T-helper 22 cell (primary cell): ENCODE measurements at places on chromosomes 5 and 9.

DNA sequence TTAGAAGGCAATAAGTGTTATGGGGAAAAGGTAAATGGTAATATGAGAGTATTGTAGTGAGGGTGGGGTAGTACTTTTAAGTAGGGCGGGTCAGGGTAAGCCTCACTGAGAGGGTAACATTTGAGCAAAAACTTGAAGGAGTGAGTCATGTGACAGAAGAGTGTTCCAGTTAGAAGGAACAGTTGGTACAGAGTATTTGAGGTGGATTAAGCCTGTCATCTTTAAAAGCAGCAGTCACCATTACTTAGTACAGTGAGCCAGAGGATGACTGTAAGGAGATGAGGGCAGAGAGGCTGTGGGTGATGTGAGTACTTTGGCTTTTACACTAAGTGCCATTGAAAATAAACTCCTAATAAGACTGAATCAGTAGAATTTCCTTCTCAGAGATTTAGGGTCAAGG is 54.8 kb downstream of the UBAP1 start:
- no peak for DNase-seq

- no peak for DNase-seq
Observed at GRCh38 chr9:14320271-14321181, 6.6 kb upstream of the NFIB start.

DNA sequence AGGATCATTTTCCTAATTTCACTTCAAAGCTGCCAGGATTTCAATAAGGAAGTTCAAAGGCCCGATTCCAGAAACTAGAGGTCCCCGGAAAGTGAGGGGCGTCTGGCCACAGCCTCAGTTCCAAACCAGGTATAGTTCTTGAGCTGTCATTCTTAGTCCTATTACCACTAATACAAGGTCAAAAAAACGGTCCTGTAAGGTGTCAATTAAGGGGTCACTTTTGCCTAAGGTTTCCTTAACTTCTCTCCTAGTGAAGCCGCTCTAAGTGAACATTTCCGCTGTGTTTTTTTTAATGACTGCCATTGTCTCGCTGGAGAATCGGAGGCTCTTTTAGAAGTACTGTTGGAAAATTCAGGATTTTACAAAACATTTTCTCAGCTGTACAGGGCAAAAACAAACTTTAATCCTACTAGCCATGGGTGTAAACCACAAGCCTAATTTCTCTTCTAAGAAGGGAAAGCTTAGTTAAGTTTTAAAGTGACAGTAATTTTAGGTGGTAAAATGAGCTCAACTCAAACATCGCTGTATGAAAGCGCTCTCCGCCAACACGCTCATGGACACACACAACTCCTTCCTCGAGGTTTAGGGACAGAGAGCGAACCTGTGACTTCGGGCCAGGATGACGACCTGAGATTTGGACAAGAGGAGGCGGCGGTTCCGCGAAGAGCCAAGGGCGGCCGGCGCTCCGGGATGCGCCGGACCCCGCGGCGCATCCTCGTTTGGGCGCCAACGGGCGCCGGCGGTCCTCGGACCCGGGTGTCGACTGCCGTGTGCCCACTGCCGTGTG is 76.7 kb upstream of the IFNE start:
- no peak for DNase-seq

- no peak for DNase-seq
Observed at GRCh38 chr5:56264417-56265025, 31.4 kb upstream of the ANKRD55 start.

DNA sequence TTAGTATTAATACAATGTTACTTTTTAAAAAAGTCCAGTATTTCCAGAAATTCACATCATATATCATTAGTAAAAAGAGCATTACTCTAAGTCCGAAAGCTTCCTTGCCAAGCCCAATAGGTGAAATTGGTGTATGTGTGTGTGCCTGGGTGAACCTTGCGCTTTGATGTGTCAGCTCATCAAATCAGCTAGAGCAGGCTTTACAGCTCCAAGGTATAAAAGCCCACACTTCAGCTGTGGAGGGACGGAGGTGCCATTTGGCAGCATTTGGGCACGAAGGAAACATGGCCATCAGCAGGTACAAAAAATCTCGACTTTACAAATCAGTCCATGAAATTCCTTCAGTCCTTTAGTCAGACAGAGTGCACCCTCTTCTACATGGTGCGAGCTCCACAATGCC is 76.5 kb upstream of the IL7R start:
- DNase-seq: peak; percentile 20

DNA sequence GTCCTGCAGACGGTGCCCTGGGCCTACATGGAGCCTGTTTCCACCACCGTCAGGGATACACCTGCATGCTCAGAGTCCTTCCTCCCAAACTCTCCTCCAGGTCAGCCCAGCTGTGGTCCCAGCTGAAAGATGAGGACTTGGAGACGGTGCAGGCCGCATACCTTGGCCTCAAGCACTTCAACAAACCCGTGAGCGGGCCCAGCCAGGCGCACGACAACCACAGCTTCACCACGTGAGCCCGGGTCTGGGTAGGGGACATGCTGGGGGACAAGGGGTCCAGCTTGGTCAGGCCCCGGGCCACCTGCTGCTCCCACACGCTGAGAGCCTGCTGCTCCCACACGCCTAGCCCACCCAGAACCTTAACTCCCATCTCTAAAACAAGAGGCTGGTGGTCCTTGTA is 16.6 kb upstream of the CARD19 start:
- DNase-seq: no peak

GRCh38 chr9:126671381-126671831 is 57.7 kb downstream of the LMX1B start:
- no peak for DNase-seq

GRCh38 chr5:174082286-174082685 is 36.8 kb downstream of the NSG2 start:
- DNase-seq: no peak

DNA sequence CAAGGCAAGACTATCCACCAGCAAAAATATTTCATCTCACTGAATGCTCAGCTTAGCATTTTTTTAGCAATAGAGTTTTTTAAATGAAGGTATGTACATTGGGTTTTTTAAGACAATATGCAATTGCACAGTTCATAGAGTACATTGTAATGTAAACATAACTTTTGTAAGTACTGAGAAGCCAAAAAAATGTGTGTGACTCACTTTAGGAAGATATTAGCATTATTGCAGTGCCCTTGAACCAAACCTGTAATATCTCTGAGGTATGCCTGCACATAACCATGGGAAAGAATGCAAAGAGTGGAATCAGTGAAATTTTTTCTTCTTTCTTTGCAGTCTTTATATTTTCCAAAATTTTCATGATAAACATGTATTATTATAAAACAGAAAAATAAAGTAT is 1533.3 kb upstream of the WWC1 start:
- DNase-seq: no peak

GRCh38 chr5:135883441-135883840 is 12.2 kb downstream of the IL9 start:
- no peak for DNase-seq

DNA sequence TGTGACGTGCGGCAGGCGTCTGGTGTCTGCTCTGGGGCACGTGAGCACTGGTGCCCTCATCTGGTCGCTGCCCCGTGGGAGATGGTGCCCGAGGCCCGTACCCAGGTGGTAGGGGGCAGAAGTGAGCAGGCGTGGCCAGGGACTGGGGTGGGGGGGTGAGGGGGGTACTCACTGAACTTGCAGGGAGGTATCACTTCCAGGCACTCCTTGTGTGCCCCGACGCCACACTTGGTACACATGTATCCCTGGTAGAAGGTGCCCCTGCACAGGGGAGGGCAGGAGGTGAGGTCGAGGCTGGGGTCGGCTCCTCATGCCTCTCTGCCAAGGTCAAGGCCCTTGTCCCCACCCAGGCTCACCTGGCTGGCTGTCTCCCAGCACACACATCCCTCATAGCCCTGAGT is 45.2 kb upstream of the SARDH start:
- no peak for DNase-seq

DNA sequence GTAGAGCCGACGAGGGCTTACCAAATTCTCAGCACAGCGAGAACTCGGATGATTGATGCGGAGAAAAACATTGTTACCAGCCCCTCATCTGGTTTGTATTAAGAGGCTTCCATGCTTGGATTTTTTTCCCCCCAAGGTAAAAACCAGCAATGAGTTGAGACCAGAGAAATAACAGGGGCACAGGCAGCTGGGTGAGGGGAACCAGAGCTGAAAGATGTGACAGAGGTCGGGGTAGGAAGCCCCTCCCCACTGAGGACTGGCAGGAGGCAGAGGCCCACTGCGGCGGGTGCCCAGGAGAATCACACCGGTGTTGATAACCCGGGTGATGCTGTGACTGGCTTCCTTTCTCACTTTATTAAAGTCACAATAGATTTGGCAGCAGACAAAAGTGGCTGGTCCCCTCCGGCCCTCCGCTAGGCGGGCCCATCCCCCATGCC is 116.5 kb upstream of the PHYKPL start:
- no peak for DNase-seq

GRCh38 chr5:105506692-105507277 is 1944.2 kb upstream of the NUDT12 start:
- no peak for DNase-seq

GRCh38 chr9:115261656-115262081 is 143.7 kb upstream of the TNC start:
- DNase-seq: no peak

DNA sequence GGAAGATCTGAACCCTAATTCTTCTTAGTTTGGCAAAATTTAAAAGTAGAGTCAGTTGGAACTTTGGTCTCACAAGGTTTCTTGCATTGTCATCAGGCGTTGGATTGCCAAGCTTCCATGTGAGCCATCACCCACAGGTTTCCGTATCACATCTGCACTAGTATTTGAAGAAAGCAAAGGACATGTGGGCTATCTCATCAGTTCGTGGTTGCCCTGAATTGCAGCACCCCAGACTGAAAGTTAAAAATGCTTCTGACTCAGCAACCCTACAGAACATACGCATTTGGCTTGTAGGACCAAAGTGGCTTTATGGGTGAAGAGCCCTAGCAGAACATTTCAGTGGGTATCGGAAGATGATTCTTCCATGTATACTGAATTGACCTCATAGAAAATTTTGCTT is 358.0 kb downstream of the ENC1 start:
- no peak for DNase-seq

DNA sequence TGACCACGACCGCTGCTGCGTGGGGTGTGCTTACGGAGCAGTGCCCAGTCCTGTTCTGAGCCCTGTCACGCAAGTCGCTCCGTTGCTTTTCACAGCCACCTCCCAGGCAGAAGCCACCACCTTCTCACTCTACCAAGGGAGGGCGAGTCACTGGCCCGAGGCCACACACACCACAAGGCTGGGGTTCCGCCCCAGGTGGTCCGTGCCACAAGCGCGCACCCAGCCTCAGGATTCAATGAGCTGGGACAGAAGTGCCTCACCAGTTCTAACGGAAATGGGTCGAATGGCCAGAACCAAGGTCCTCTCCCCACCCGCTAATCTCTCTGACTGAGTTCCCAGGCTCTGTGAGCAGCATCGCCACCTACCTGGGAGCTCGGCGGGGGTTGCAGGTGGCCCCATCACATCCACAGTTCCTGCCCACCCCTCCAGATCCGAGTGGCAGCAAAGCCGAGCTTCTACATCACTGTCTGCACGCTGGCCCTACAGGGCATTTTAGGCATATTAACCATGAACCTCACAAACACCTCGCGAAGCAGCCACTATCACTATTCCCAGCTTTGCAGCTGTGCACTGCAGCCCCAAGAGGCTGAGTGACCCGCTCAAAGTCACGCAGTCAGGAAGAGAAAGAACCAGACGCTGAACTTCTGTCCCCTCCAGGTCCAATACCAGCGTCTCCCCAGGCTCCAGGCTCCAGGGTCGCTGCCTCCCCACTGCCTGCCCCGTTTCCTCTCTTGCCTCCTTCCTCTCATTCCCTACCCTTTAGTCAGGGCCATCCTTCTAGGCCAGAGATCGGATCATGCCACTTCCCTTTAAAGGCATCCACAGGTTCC is 92.1 kb upstream of the PHYKPL start:
- DNase-seq: no peak

GRCh38 chr5:1772634-1773033 is 27.0 kb downstream of the MRPL36 start:
- DNase-seq: no peak

- DNase-seq: no peak
Observed at GRCh38 chr9:101326501-101326900, 58.3 kb downstream of the BAAT start.

- DNase-seq: no peak
Observed at GRCh38 chr5:78293851-78294247, 649 bp downstream of the AP3B1 start.

DNA sequence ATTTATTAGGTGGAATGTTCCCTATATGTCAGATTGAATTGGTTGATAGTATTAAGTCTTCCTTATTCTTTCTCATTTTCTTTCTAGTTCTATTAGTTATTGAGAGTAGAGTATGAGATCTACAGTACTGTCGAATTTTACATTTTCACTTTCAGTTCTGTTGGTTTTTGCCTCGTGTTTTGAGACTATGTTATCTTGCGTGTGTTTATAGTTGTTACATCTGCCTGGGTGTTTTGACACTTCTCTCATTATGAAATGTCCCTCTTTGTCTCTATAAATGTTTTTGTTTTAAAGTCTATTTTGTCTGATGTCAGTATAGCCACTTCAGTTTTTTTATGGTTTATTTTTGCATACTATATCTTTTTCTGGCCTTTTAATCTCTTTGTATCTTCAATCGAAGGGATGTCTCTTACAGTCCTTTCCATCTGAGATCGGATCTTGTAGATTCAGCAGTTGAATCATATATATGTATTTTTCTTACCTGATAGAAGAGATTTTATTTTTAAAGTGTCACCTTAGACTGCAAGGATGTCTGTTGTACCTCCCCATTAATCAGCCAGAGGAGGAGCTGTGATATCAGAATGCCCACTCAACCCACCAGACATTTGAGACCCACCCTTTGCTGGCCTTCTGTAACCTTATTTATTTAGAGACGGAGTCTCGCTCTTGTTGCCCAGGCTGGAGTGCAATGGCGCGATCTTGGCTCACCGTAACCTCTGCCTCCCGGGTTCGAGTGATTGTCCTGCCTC is 20.7 kb downstream of the EHMT1 start:
- DNase-seq: no peak

- DNase-seq: no peak
Observed at GRCh38 chr9:109510506-109510905, 12.4 kb upstream of the PTPN3 start.

GRCh38 chr5:73253047-73253660 is 80.2 kb downstream of the TMEM174 start:
- DNase-seq: no peak

DNA sequence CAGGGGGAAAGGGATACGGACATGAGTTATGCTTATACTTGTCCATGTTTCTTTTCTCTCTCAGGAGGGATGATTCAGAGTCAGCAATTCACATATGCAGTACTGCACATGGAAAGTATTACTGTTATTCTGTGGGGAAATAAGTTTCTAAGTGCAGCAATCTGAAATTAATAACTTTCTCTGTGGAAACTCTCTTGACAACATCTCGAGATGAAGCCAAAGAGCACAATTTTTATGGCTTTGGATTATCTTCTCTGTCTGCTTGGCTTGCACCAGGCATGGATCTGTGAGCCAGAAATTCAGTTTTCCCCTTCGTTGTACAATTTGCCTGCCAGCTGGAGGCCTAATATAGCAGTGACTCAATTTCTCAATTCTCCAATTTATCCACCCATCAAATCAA is 2.5 kb upstream of the NDFIP1 start:
- DNase-seq: no peak

DNA sequence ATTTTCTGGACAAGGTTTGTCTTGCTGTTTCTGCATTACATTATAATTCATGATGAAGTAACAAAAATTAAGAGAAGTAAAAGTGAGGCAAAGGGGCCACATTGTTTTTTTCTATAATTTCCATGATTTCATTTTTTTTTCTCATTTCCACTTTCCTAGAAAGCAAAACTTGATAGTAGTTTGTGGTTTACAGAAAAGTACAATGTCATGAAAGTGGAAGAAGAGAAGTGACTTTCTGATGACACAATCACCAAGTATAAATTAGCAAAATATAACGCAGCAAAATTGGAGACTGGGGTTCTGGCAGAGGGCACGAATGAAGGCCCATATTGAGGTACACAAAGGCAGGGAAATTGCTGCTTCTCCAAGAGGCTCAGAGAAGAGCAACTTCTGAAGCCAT is 5.0 kb upstream of the IFNA14 start:
- no peak for DNase-seq
